ENCODE measurements at places on chromosomes 12 and 14. TPM values are rescaled to one million over a fixed set of nuclear protein-coding genes. Genes with fewer than 3 reads are reported as not detected.

- DNase-seq, result peak; percentile 23
Observed at GRCh38 chr12:131752451-131752850, 41.6 kb downstream of the SFSWAP start.

DNA sequence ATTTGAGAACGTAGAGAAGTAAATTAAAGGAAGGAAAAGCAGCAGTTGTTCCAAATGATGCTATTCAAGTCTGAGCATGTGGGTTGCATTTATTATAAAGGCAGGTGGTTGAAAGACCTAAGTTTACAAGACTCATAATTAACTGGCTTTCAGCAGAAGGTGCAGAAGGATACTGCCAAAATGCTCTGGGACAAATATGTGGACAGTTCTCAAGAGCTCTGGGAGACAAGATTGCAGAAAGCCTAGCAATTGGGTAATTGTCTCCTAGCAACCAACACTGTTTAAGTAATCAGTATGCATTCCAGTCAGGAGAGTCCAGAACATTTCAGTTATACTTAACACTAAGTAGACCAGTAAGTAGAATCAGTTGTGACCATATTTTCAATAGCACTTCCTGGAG is 131.5 kb downstream of the GPR135 start:
- peak; percentile 91 for DNase-seq

- DNase-seq, result no peak
Observed at GRCh38 chr12:31849090-31849687, 110.0 kb upstream of the RESF1 start.

Gene SERPINA1
- 2.5 TPM for total RNA-seq

Measured in tongue (tissue), 3 donors.